ENCODE measurements at places on chromosomes 5 and 9. TPM values are rescaled to one million over a fixed set of nuclear protein-coding genes. Genes with fewer than 3 reads are reported as not detected.

- no peak for DNase-seq
Measured at GRCh38 chr9:16312116-16312515, 558.4 kb downstream of the BNC2 start.

GRCh38 chr5:1709171-1709803 lies 90.3 kb downstream of the MRPL36 start:
- DNase-seq: no peak

DNA sequence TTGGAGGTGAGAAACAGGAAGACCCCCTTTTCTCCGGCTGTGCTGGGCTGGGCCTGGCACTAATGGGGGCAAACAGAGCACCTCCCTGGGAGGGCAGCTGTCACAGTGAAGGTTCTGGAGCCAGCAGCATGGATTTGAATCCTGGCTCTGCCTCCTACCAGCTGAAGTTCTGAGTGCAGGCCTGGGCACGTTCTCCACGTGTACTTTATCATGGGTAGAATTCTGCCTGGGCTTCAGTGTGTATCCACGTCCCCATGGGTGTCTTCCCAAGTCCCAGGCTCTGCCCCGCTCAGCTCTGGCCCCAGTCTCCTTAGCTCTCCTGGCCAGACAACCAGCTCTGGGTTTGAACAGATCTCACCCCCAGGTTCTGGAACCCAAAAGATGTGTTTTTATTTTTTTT lies 223.2 kb downstream of the PBX3 start:
- DNase-seq: no peak

DNA sequence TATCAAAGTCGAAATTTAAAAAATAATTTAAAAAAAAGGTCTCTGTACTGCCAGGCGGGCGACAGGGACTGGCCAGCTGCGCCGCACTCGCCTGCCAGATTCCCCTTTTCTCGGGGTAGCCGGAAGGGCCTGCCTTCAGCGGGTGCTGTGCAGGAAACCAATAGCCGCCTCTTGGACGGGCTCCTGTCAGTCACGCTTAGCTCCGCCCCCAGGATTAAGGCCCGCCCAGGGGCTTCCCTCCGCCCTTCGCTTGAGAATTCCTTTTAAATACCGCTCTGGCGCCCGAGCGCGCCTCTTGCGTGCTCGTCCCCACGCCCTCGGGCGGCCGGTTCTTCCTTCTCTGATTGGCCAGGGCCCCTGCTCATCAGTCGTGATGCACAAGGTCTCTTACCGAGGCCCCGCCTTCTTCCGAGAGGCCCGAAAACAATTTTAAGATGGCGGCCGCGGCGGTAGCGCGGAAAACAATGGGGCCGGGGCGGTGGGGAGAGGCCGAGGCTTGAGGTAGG lies at the start of gene MAML1:
Gene MAML1, plus strand, starts transcription at position 411 of the 506 bp plus-strand sequence. CDS start 291 bp downstream, outside the sequence.
- peak; percentile 99 for DNase-seq

DNA sequence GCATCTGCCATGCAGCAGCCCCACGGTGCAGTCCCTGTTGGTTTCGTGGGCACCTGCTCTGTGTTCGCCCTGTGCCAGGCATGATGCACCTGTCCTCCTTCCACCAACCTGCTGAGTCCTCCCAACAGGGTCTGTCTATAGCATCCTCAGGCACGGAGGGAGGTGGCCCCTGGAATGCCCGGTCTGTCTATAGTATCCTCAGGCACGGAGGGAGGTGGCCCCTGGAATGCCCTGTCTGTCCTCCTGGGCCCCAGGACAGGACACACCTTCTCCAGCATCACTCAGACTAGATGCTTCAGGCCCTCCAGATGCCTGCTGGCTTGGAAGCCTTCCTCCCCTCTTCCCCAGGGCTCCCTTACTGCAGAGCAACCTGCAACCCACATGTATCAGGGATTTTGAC lies 9.9 kb upstream of the PHYHD1 start:
- DNase-seq: no peak

DNA sequence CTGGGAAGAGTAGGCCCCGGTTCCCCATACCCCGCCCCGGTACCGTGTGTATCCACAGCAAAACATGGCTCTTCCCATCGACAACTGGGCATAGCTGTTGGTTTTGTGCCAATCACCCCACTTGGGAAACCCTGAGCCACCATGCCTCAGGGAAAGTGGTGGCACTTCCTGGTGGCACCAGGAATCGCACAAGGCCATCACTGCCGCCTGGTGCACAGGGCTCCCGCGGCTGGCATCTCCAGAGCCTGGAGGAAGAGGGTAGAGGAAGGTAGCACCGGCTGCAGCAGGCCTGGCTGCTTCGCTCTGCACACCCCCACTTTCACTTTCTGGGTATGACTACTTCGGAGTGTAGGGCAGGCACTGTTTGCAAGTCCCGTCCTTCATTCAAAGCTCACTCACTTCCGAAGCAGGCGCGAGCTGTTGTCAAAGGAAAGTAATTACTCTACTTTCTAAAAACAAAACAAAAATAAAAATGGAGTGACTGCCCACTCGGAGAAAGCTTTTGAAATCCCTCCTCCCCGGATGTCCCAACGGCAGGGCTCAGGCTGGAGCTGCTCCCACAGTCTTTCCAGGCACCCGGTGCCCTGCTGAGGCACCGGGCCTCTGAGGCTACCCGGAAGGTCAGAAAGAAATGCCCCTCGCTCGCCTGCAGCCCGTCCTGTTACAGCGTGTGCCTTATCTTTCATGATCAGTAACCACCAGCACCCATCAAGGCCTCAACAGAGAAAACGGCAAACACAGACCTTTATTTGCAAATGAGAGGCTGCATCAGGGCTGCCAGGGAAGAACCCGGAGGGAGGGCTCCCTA lies 2.0 kb downstream of the BRD3 start:
- DNase-seq: peak; percentile 73

DNA sequence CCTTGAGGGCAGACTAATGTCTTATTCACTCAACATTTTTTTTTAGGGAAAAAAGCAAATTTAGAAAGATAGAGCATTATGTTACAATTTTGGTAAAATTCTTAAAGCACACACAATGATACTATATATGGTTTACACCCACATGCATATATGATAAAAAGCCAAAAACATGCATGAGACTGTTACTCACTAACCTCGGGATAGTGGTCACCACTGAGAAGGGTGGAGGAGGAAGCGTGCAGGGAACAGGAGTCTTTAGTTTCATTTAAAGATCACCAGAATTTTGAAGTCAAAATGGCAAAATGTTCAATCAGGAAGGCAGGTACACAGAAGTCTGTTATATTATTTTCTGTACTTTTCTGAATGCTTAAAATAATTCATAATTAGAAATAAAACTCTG lies 9.2 kb downstream of the ARL15 start:
- DNase-seq: no peak

DNA sequence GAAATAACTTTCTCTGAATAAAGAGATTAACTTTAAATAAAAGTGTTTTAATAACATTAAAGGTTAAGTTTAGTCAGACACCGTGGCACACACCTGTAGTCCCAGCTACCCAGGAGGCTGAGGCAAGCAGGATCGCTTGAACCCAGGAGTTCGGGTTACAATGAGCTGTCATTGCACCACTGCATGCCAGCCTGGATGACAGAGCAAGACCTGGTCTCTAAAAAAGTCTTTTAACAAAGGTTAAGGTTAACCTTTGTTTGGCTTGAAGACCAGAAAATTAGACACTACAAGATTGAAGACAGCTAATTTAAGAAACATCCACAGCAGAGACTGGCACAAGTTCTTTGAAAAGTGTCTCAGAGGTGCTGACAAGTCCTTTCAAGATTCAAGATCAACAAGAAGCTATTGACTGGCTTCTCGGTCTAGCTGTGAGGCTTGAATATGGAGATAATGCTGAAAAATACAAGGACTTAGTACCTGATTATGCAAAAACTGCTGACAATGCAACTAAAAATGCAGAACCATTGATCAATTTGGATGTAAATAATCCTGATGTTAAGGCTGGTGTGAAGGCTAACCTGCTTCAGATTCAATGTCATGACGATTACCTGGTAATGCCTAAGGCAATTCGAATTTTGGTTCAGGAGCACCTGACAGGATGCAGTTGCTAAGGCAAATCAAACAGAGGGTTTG lies 48.8 kb downstream of the FAM81B start:
- no peak for DNase-seq

GRCh38 chr5:115402822-115403577 lies 106.5 kb upstream of the CCDC112 start:
- DNase-seq: no peak

DNA sequence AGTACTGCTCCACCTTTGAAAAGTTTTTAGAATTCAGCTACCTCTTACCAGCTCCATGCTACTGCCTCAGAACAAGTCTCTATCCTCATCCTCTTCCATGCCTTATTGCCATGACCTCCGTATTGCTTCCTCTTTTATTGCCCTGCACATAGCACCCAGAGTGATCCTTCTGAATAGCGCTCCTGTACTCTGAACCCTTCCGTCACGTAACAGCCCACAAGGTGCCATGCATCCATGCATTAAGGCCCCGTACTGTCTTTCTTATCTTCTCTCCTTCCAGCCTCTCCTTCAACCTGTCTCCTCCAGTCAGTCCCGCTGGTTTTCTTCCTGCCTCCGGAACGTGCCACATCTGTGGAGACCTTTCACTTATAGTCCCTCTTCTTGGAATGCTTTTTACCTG lies 273.3 kb upstream of the SEMA6A start:
- DNase-seq: no peak

DNA sequence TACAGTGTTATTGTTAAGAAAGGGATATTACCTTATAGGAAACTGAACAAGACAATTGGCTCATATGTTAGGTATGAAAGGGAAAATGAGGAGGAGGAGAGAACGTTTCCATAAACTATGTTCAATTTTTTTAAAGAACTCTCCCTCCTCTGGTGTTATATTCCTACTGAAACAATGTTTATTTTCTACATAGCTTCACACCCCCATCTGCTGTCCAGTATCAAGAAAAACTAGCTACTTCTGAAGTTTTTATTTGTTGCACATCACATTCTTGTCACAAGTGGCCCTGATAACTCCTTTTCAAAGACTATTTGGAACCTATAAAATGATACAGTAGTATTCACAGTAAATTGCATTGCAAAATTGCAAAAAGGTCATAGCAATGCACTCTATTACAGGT lies 223.4 kb upstream of the FAM174A start:
- DNase-seq: no peak

DNA sequence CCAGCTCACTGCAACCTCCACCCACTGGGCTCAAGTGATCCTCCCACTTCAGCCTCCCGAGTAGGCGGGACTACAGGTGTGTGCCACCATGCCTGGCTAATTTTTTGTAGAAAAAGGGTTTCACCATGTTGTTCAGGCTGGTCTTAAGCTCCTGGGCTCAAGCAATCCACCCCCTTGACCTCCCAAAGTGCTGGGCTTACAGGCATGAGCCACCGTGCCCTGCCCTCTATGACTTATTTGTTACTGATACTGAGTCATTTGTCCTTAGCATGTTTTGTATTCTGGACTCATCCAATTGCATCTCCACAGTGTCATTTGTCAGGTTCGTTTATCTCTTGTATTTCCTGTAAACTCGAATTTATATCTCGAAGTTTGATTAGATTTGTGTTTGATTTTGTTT lies 2.7 kb upstream of the ITK start:
- DNase-seq: no peak

- DNase-seq: no peak
Measured at GRCh38 chr9:5639816-5640215, 10.9 kb downstream of the RIC1 start.

DNA sequence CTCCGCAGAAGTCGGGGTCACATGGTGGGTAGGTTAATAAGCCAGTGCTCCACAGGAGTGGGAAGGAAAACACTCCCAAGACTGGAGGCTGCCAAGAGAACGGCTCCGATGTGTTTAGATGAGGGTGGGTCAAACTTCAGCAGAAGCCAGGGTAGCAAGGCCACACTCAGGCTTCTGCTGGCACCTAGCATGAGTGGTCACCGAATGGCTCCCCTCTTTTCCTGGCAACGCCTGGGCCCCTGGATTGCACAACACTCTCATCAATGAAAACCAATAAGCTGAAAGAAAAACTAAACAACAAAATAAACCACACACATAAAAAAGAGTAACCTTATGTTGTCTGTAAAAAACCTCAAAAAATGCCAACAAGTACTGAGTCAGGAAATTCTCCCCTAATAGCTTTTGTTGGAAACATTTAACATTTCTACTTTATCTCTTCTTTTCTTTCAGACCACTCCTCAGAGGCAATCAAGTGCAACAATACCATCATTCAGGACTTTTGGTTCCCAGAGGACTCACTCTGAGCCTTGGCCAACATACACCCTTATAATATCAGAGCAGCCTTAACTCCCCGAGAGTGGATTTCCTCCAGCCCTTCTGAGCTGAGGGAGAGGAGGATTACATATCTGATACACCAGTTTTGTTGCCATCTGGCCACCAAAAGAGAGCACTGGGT lies 279.9 kb downstream of the ENC1 start:
- no peak for DNase-seq

DNA sequence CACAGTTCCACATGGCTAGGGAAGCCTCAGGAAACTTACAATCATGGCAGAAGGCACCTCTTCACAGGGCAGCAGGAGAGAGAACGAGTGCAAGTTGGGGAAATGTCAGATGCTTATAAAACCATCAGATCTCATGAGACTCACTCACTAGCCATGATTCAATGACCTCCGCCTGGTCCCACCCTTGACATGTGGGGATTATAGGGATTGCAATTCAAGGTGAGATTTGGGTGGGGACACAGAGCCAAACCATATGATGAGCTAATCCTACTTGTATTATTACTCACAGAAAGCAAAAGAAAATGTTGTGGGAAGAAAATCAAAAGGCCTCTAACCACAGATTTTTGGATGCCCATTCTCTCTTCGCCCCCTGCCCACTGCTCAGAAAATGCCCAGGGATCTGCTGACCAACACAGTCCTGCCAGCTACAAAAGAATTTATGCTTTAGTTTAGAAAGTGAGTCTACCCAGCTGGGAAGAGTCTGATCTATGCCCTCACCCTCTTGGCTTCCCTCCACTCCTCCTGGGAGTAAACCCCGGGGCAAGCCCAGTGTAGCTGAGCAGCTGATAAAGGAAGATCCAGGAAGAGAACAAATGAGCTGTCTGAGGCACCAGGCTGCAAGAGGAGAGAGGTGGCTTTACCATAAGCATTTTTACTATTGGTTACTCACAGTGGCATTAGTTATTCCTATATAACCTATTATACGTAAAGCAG lies 53.1 kb downstream of the RNF130 start:
- DNase-seq: no peak

PRDM9 gene
- total RNA-seq: not detected

SPINK1 gene
- not detected for total RNA-seq

KLF9 gene
- total RNA-seq: 27.5 TPM

SPATA6L gene
- 0.90 TPM for total RNA-seq

GPX3 gene
- total RNA-seq: not detected

NOTCH1 gene
- 71.6 TPM for total RNA-seq
